ENCODE measurements at places on chromosomes 7 and 10. TPM values are rescaled to one million over a fixed set of nuclear protein-coding genes. Genes with fewer than 3 reads are reported as not detected.

DNA sequence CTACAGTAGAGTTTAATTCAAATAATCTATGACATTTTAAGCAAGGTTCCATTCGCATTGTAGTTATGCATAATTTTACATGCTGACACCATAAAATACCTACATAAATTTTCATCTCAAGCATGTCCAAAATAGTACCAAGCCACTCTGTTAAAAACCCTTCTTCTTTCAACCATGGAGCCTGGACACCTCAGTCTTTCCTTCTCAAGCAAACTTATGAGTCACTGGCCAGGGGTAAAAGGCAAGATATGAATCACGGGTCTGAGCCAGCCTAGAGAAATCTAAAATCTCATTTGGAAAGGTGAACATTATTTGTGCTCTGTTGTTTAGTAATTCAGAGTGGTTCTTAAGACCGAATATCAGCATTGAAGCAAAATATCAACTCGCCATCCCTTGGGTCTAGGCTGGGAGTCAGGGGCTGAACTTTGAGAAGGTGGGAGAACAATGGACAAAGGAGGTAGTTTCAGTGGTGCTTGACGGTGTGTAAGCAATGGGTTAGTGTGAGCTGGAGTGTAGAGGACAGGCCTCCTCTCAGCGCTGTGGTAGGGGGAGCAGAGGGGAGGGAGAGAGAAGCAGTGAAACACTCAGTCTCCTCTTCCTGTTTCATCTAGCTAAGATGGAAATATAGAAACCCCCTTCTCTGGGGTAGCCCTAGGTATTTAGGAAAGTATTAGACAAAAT, 19.1 kb upstream of the GPAM start:
- no peaks in the 10 kb centered on the region for H3K27me3 ChIP-seq
- no peak overlapping the region for H3K27ac ChIP-seq
- H3K4me3 ChIP-seq = no peak overlapping the region
- peaks cover 2% of the 10 kb centered on the region for H3K4me1 ChIP-seq

GRCh38 chr7:139595806-139596205, 72.3 kb downstream of the CLEC2L start:
- H3K27ac ChIP-seq = no peak overlapping the region
- H3K4me1 ChIP-seq = no peaks in the 10 kb centered on the region
- H3K36me3 ChIP-seq = peaks cover 26% of the 10 kb centered on the region
- H3K27me3 ChIP-seq = no peaks in the 10 kb centered on the region
- H3K4me3 ChIP-seq = no peak overlapping the region
- DNase-seq = no peak

DNA sequence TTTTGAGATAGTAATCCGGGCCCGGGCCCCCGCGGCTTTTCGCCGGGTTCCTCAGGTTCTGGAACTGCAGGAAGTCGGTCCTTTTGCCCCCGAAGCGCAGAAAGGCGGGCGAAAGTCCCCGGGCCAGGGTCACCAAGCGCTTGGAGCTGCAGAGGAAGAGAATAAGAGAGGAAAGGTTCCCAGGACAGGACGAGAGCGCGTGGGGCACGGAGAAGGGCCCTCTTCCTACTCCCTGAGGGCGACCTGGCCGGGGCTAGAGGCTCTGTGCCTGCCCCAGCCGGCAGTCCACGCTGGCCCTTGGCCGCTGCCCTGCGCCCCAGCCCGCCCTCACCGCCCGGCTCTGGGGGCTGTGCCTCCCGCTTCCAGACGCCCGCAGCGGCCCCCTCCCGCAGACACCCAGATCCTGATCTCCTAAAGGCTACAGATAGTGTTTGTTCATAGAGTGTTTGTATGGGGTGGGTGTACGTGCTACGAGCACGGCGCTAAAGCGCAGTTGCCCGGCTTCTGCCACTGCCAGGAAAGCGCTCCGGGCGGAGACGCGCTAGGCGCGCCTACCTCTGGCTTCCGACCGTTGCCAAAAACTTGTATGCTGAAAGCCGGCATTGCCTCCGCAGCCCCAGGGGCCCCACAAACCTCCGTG, 3.2 kb downstream of the HPSE2 start:
- no peak for DNase-seq
- H3K36me3 ChIP-seq = no peaks in the 10 kb centered on the region
- H3K4me1 ChIP-seq = no peaks in the 10 kb centered on the region
- H3K27ac ChIP-seq = no peak overlapping the region
- peaks cover 23% of the 10 kb centered on the region for H3K27me3 ChIP-seq

- no peak for DNase-seq
- no peaks in the 10 kb centered on the region for H3K4me1 ChIP-seq
- H3K4me3 ChIP-seq = no peak overlapping the region
- no peak overlapping the region for H3K27ac ChIP-seq
- H3K36me3 ChIP-seq = no peaks in the 10 kb centered on the region
Measured at GRCh38 chr7:22607180-22607579, 107.2 kb upstream of the STEAP1B start.

GRCh38 chr10:131698986-131699385, 201.8 kb upstream of the PPP2R2D start:
- no peak for DNase-seq
- H3K27me3 ChIP-seq = no peaks in the 10 kb centered on the region
- no peaks in the 10 kb centered on the region for H3K36me3 ChIP-seq
- H3K4me1 ChIP-seq = no peaks in the 10 kb centered on the region
- no peak overlapping the region for H3K4me3 ChIP-seq
- H3K27ac ChIP-seq = no peak overlapping the region

GRCh38 chr7:70349819-70350218, 751.5 kb downstream of the AUTS2 start:
- no peak overlapping the region for H3K4me3 ChIP-seq
- no peak overlapping the region for H3K27ac ChIP-seq
- no peaks in the 10 kb centered on the region for H3K36me3 ChIP-seq
- no peak for DNase-seq

- no peak for DNase-seq
- H3K27me3 ChIP-seq = no peaks in the 10 kb centered on the region
- no peak overlapping the region for H3K4me3 ChIP-seq
- peaks cover 25% of the 10 kb centered on the region for H3K4me1 ChIP-seq
Measured at GRCh38 chr10:116766241-116766827, 24.0 kb upstream of the HSPA12A start.

- H3K4me1 ChIP-seq = no peaks in the 10 kb centered on the region
- no peaks in the 10 kb centered on the region for H3K27me3 ChIP-seq
- no peak overlapping the region for H3K4me3 ChIP-seq
- no peaks in the 10 kb centered on the region for H3K36me3 ChIP-seq
- no peak overlapping the region for H3K27ac ChIP-seq
Measured at GRCh38 chr7:26664735-26665416, 199.5 kb downstream of the SKAP2 start.

DNA sequence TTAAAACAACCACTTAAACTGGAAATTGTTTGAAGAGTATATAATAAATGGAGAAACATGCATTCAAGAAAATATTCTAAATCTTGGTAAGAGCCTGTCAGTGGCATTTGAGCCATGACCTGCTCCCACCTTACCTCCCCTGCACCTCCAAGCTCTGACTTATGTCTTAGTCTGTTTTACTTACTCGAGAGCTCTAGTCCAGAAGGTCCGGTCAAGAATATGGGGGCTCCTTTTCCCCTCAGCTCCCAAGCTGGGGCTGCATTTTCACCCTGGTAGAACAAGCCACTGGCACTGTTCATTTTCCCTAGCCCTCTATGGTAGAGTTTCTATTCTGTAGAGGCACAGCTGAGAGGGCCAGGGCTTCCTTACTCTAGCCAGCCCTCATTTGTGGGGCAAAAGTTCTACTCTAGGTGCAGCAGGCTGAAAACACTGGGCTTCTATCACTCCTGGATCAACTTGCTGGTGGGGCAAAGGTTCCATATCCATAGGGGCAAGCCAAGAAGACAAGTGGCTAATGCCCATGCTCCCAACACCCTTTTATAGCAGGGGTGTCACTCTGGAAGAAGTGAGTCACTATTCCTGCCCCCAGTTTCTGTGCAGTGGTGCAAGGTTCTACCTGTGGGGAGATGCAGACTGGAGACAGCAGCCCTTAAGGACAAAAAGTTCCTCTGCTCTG, 40.6 kb downstream of the ZNF438 start:
- no peak overlapping the region for H3K4me3 ChIP-seq
- DNase-seq = no peak
- no peaks in the 10 kb centered on the region for H3K36me3 ChIP-seq
- no peak overlapping the region for H3K27ac ChIP-seq
- H3K27me3 ChIP-seq = no peaks in the 10 kb centered on the region
- no peaks in the 10 kb centered on the region for H3K4me1 ChIP-seq

- H3K4me3 ChIP-seq = no peak overlapping the region
- DNase-seq = no peak
- no peaks in the 10 kb centered on the region for H3K27me3 ChIP-seq
- no peaks in the 10 kb centered on the region for H3K4me1 ChIP-seq
- H3K27ac ChIP-seq = no peak overlapping the region
Measured at GRCh38 chr7:132485600-132486273, 90.5 kb downstream of the PLXNA4 start.

DNA sequence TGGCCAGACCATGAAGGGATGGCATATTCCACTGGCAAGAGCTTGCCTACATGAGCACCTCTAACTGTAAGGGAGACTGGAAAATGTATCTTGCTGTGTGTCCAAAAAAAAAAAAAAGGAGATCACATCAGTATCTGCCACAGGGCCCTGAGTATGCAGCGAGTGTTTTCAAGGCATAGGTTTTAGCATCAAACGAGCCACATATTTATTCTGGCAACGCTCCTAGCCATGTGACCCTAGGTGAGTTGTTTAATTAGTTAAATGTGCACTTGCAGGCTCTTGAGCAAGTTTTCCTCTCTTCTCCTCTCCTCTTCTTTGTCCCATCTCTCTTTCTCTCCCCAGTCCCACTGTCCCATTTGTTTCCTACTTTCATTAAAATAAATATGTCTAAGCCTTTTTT, 428.7 kb upstream of the AKR1E2 start:
- no peak overlapping the region for H3K4me3 ChIP-seq
- no peaks in the 10 kb centered on the region for H3K4me1 ChIP-seq
- no peaks in the 10 kb centered on the region for H3K36me3 ChIP-seq
- H3K27me3 ChIP-seq = no peaks in the 10 kb centered on the region
- no peak overlapping the region for H3K27ac ChIP-seq

- H3K4me1 ChIP-seq = no peaks in the 10 kb centered on the region
- no peak for DNase-seq
- H3K27ac ChIP-seq = no peak overlapping the region
- H3K36me3 ChIP-seq = no peaks in the 10 kb centered on the region
- H3K27me3 ChIP-seq = no peaks in the 10 kb centered on the region
Measured at GRCh38 chr7:158396982-158397862, 190.4 kb downstream of the PTPRN2 start.

GRCh38 chr10:132905661-132906060, 36.7 kb downstream of the CFAP46 start:
- H3K4me1 ChIP-seq = no peaks in the 10 kb centered on the region
- H3K27me3 ChIP-seq = no peaks in the 10 kb centered on the region
- no peak for DNase-seq
- H3K36me3 ChIP-seq = no peaks in the 10 kb centered on the region

GRCh38 chr7:149284850-149285585, 23.0 kb downstream of the ZNF783 start:
- peak overlapping the region; percentile 71 for H3K27ac ChIP-seq
- DNase-seq = peak; percentile 79
- H3K4me3 ChIP-seq = peak overlapping the region; percentile 64
- H3K36me3 ChIP-seq = peaks cover 1% of the 10 kb centered on the region
- no peaks in the 10 kb centered on the region for H3K4me1 ChIP-seq

DNA sequence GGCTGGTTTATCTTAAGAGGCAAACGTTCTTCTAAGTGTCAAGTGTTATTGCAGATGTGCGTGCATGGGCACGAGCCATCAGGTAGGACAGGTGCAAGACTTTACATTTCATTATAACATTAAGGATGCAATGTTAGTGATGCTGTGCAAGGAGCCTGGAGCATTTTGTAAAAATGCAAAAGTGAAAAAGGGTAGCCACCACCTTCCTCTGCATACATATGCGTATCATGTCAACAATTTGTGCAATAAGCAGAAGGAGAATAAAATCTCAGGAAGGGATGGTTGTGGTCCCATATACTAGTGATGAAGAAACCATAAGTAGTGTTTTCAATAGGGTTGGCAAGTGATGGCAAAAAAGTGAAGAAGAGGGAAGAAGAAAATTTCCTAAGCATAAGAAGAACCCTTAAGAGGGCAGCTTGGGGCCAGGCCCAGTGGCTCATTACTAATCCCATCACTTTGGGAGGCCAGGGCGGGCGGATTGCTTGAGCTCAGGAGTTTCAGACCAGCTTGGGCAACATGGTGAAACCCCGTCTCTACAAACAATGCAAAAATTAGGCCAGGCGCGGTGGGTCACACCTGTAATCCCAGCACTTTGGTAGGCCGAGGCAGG, 7.5 kb downstream of the PIK3AP1 start:
- no peaks in the 10 kb centered on the region for H3K4me1 ChIP-seq
- H3K27ac ChIP-seq = no peak overlapping the region
- H3K4me3 ChIP-seq = no peak overlapping the region
- H3K36me3 ChIP-seq = no peaks in the 10 kb centered on the region
- DNase-seq = no peak

GRCh38 chr10:18456984-18457383, 194.4 kb downstream of the NSUN6 start:
- no peak overlapping the region for H3K4me3 ChIP-seq
- no peak overlapping the region for H3K27ac ChIP-seq
- H3K36me3 ChIP-seq = no peaks in the 10 kb centered on the region
- H3K27me3 ChIP-seq = no peaks in the 10 kb centered on the region
- no peaks in the 10 kb centered on the region for H3K4me1 ChIP-seq
- DNase-seq = no peak

TMEM176B gene
- 95.3 TPM for total RNA-seq

DRGX gene
- total RNA-seq = not detected

CALML5 gene
- total RNA-seq = not detected

PLXNA4 gene
- total RNA-seq = 1.2 TPM

SPAM1 gene
- not detected for total RNA-seq

OR2A7 gene
- total RNA-seq = 0.50 TPM

CNPY1 gene
- not detected for total RNA-seq

All from fibroblast of lung (primary cell).